ENCODE measurements at places on chromosomes 7 and 10.
A peak's percentile ranks its signal among the peaks of the same experiment; 100 is the strongest.

DNA sequence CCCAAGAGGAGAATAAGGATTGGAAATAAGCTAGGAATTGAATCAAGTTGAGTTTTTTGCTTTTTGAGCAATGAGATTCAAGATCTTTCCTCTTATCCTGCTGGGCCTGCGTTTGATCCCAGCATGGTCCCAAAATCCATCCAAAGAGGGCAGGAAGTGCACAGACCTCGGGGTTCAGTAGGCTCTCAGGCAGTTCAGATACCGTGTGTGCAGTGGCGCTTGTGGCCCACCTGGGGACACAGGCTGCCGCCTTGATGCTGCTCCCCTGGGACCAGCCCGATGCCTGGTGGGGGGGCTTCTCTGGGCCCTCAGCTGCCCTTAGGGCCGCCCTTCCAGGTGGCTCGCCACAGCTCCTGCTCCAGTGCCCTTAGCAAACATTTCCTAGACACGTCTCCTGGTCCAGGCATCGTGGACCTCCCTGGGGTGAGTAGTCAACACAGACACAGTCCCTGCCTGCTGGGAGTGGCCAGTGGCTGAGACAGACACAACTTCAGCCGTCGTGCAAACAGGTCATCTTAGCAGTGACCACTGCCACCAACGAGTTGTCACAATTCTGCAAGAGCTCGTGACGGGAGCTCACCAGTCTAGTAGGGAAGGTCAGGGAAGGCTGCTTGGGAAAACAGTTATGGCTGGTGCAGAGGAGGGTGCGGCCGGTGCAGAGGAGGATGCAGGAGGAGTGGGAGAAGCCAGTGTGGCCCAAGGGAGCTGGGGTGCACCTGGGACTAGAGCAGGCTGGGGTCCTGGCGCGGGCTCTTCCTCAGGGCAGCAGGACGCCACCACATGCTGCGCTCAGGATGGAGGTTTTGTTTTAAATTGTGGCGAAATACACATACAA, 21.7 kb upstream of the JAKMIP3 start:
- DNase-seq, result no peak

DNA sequence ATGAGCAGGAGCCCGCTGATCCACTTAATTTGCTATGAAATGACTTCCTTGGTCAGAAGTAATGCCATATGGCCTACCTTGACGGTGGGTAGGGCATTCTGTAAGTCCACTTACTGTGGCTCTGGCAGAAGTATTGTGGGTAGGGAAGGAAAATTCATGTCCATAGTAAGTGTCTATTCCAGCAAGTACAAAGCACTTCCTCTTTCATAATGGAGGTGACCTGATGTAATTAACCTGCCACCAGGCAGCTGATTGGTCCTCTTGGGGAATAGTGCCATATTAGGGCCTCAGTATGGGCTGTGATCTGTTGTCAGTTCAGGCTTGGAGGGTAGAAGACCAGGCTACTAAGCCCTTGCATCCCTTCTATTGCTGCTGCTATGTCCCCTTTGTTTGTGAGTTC, 103.9 kb downstream of the SLC37A3 start:
- no peak for DNase-seq

- no peak for DNase-seq
Observed at GRCh38 chr7:49247759-49248158, 323.4 kb downstream of the CDC14C start.

DNA sequence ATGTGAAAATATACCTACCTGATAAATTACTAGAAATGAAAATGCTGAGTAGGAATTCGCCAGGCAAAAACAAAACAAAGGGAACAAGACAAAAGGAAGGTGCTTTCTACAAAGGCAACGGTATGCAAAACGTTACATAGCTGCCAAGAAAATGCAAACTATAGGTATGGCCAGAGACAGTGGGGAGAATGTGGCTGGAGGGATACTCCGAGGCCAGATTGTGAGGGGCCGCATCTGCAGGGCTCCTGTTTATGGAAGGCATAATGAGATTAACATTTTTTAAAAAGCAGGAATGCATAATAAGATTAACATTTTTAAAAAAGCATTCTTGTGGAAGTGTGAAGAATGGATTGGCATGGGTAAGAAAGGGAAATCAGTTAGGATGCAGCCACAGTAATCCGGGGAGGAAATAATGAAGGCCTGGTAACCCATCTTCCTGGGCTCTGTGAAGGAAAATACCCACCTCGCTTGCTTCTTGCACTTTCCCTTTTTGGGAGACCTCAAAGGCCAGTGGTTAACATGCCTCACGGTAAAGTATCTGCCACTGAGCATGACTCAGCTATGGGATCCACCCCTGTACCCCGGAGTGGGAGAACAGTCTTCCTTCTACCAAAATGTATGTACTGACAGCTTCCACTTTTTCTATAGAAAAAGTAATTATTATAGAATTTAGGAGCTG, 145.8 kb upstream of the LRRN3 start:
- DNase-seq, result no peak

DNA sequence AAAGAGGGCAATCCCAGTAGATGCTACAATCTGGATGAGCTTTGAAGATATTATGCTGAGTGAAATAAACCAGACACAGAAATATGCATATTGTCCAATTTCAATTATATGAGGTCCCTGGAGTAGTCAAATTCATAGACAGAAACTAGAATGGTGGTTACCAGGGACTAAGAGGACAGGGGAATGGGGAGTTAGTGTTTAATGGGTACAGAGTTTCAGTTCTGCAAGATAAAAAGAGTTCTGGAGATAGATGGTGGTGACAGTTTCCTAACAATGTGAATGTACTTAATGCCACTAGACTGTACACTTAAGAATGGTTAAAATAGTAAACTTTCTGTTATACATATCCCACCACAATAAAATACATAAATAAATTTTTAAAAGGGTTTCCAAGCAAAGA, 236.6 kb downstream of the ELMO1 start:
- DNase-seq, result no peak

DNA sequence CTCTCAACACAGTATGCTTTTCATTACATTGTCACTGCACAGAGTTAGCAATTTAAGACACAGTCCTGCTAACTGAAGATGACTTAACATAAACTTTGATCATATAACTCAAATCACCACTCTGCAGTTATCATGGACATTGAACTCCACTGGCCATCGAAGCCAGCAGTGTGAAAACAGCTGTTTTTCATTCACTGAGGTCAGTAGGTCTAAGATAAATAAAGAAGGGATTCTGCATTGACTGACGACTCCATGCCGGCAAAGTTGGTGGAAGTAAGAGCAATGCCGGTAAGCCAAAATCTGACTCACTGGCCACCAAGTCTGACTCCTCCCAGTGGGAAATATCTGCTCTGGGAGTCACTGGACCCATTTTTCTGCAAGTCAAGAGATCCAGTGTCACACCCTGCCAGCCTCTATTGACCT, 449.9 kb upstream of the ANKRD30A start:
- DNase-seq, result no peak

DNA sequence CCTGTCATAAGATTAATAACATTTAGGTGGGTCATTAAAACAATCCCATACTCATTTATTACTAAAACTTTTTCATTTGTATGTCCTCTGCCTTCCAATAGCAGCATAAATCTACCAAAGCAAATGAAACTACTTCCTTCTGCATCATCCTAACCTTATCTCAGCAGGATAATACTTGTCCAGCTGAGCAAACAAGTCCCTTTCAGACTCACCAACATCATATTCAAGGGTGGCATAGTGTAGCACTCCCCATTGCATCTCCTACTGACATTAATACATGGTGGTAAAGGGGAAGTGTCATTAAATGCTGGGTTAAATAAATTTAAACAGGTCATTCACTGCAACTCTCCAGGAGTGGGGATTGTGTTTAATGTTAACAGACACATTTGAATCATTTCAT, 3.4 kb upstream of the MINDY3 start:
- DNase-seq, result no peak

- DNase-seq, result no peak
Observed at GRCh38 chr10:22976534-22976933, 48.7 kb downstream of the ARMC3 start.

- DNase-seq, result peak; percentile 9
Observed at GRCh38 chr7:158394936-158395335, 192.7 kb downstream of the PTPRN2 start.

GRCh38 chr7:142328551-142328950, 70.7 kb upstream of the PRSS58 start:
- no peak for DNase-seq

GRCh38 chr7:44173911-44174693, 15.1 kb downstream of the GCK start:
- no peak for DNase-seq

DNA sequence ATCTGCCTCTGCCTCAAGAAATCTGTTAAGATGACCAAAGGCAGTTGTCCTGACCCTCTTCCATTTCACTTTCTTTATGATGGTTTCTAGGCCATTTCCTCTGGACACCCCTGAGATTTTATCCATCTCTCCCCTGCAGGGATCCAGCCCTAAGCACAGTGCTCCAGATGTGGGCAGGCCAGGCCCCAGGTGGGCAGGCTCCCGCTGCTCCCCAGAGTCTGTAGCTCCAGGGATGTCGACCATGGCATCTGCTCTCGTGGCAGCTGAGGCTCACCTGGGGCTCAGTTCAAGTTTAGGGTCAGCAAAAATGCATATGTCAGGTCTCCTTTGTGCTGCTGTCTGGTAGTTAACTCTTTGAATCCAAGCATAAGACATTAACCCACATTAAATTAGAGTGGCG, 11.8 kb downstream of the CEP41 start:
- no peak for DNase-seq

- no peak for DNase-seq
Observed at GRCh38 chr7:141073173-141073640, 657 bp upstream of the TMEM178B start.

DNA sequence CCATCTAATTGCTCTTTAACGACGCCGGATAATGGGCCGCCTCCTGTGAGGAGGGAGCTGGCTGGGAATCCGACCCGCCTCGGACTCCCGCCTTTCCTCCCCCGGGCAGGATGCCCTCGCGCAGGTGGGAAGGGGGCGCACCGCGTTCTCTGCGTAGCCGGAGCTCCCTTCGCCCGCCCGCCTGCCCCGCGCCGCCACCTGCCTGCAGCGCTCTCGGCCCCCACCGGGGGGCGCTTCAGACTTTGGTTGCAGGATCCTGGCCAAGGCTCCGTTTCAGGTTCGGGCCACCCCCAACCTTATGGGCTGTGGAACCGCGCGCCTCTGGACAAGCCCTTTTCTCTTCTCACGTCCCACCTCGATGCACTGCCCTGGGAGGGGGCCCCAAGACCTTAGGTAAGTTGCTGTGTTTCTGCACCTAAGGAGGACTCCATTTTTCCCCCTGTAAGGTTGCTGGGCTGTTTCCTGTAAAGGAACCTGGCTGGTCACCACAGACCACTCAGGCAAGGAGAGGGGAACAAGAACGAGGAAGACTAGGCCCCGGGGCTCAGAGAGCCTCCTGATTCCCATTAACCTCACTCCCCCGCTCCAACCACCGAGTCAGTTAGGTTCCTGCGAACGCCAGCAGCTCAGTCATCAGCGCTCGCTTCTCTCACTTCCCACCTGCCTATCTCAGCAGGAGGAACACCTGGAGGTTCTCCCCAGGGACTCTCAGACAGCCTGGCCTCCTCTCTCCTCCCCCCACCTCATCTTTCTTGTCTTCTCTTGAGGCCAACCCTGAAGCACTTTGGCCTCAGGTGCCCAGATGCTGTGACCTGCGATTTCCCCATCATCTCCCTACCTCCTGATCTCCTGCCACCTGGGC, 11.3 kb upstream of the KAZALD1 start:
- peak; percentile 69 for DNase-seq

DNA sequence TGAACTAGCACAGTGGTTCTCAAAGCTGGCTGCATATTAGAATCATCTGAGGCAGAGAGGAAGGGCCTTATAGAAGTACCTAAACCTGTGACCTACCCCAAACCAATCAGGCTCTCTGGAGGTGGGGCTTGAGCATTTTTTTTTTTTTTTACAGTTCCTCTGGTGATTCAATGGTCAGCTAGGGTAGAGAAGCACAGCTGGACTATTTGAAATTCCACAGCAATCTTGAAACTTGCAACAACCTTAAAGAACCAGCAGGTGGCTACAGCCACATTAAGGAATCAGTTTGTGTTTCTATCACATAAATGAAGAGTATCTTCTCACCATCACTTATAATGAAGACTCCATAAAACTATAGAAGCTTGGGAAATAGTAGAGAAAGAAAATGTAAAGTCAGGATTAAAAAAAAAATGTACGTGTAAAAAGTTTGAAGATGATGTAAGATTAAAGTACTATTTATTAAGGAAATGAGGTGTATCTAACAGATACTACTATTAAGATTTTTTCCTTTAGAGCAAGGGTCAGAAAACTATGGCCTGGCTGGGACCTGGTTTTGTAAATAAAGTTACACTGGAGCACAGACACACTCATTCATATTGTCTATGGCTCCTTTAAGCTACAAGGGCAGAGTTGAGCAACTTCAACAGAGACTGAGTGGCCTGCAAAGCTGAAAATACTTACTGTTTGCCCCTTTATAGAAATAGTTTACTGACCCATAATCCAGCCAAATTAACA, 3.8 kb downstream of the RTKN2 start:
- no peak for DNase-seq

GRCh38 chr10:102831322-102832071, 5.7 kb downstream of the CYP17A1 start:
- DNase-seq, result no peak

DNA sequence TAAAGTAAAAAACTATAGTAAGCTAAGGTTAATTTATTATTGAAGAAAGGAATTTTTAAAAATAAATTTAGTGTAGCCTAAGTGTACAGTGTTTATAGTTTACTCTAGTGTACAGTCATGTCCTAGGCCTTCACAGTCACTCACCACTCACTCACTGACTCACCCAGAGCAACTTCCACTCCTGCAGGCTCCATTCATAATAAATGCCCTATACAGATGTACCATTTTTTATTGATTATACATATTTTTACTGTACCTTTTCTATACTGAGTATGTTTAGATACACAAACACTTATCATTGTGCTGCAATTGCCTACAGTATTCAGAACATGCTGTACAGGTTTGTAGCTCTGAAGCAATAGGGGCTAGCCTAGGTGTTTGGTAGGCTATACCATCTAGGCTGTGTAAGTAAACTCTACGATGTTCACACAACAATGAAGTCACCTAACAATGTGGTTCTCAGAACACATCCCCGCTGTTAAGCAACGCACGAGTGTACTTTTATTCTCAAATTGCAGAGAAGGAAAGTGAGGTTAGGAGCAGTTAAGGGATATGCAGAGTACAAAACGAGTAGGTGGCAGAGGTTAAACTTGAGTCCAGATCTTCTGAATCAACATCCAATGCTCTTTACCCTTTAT, 38.9 kb upstream of the PLCE1 start:
- DNase-seq, result no peak

DNA sequence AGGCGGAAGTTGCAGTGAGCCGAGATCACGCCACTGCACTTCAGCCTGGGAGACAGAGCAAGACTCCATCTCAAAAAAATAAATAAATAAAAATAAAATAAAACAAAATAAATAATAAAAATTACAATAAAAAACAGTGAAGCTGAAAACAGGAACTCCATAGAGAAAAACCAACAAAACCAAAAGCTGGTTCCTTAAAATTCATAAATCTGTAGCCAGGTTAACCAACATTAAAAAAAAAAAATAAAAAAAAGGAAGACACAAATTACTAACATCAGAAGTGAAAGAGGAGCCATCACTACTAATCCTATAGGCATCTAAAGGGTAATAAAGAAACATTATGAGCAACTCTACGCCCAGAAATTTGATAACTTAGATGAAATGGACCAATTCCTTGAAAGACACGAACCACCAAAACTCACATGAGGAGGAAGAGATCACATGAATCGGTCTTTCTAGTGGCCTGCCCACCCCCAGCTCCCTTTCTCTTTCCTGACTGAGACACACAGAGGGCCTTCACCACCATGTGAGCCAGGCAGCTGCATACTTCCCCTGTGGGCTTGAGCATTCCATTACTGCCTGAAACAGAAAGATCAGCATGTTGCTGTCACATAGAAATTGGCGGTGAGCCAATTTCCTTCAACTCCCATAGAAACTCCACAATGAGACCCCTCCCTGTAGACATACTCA, 208.7 kb downstream of the MAD1L1 start:
- no peak for DNase-seq

GRCh38 chr7:105742787-105743186, 133.6 kb downstream of the ATXN7L1 start:
- no peak for DNase-seq

Data from activated CD4-positive, alpha-beta T cell treated with anti-CD3 and anti-CD28 coated beads, Interleukin-2, amount 50 U/mL, for 24 hours (primary cell).